ENCODE measurements at places on chromosomes 2 and 18.

GRCh38 chr2:134144081-134144596, 109.7 kb upstream of the MGAT5 start:
- no peak for DNase-seq

DNA sequence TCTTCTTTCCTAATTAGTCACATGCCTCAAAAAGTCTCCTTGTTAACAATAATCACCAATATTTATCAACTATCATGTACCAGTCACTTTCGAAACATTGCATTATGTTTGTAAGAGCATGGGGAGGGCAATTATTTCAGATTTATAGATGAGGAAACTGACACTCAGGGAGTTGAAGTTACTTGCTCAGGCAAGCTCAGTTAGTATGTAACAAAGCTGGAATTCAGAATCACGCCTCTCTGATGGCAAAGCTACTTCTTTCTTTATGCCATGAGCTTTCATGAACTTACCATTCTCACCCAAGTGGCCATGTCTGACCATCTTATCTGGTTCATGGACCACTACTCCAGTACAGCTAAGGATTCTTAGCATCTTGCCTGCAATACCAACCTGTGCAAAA, 183.4 kb upstream of the TANK start:
- DNase-seq: no peak

DNA sequence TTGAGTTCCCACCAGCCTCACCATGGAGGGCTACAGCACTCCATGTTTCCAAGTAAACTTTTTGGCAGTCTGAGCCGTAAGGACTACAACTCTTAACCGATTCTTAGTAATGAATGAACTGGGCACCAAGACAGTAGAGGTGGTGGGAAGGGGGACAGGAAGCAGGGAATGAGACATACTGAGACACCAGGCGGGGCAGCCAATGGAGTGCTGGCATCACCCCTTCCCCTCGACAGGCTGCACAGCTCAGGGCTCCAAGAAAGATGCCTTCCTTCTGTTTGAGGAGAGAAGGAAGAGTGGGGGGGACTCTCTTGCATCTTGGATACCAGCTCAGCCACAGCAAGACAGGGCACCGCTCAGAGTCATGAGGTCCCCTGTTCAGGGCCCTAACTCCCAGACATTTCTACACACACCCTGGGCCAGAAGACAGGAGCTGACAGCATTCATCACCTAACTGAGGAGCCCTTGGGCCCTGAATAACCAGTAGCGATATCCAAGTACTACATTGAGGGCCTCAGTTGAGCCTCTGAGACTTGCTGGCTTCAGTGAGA, 45.2 kb downstream of the USP34 start:
- no peak for DNase-seq

GRCh38 chr18:26227051-26227670, 916 bp downstream of the TAF4B start:
- no peak for DNase-seq

DNA sequence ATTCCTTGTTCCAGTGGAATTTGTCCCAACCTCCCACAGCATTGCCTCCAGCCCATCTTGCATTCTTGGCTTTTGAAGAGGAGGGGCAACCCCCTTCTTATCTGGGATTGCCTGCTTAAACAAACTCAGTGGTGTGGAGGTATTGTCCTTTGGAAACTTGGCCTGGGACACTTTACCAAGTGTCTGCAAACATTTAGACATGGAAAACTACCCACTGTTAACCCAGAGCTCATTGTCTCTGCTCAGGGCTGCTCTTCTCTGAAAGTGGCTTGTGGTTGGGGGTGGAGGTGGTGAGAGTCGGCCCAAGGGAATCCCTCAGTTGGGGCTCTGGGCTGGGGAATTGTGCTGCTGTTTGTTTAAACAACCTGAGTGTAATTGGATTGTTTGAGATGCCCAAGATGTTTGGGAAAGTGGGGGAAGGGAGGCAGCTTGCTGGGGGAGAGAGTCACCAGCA, 178.3 kb upstream of the GATA6 start:
- no peak for DNase-seq

GRCh38 chr2:157809212-157809611, 66.9 kb downstream of the ACVR1 start:
- no peak for DNase-seq

Data from NCI-H1048 (cell line).